ENCODE measurements at places on chromosomes 2 and 18.

GRCh38 chr2:69625078-69625795 lies 18.3 kb downstream of the AAK1 start:
- no peak for DNase-seq

DNA sequence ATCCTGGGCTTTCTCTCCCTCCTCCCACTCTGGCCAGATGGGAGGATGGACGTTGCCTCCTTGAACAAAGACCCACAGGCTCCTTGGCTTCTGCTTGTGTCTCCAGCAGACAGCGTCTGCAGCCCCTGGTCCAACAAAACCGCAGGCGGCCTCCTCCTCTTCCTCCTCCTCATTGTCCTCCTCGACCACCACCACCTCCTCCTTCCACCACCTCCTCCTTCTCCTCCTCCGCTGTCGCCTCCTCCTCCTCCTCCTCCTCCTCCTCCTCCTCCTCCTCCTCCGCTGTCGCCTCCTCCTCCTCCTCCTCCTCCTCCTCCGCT lies 45.7 kb upstream of the ALPP start:
- DNase-seq, result no peak

DNA sequence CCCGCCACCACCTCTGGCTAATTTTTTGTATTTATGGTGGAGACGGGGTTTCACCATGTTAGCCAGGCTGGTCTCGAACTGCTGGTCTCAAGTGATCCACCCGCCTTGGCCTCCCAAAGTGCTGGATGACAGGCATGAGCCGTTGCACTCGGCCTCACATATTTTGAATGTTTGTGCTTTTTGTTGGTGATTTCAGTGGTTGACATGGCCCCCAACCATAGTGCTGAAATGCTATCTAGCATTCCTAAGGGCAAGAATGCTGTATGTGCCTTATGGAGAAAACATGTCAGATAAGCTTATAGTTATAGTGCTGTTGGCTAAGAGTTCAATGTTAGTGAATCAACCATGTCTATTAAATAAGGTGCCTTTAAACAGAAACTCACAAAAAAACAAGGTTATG lies 8.9 kb downstream of the ZAP70 start:
- no peak for DNase-seq

GRCh38 chr2:9234680-9235146 lies 28.1 kb downstream of the ASAP2 start:
- DNase-seq, result no peak

- no peak for DNase-seq
Measured at GRCh38 chr18:28208268-28208667, 31.3 kb upstream of the CDH2 start.

DNA sequence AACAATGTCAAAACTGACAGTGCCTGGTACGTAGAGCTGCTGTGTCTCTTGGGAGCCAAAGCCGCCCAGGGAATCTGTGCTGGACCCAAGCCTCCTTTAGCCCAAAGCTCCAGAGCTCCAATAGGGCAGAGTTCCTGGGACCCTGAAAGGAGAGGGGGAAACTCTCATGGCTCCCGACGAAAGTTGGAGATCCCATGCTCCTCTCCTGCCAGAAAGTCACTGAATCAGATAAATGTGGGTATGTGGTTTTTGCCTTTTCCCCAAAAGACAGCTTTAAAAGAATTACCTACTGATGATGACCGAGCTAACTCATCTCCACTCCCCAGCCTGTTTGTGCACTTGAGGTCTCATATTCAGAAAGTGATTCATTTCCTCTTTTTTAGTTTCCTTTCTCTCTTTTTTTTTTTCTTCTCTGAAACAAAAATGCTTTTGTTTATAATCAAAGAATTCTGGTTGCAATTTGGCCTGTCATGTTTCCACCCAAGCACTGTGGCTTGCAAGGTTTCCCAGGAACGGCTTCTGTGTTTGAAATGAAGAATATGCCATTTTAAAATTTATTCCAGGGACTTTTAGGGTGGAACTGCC lies 14.1 kb upstream of the PMAIP1 start:
- no peak for DNase-seq

GRCh38 chr2:175168564-175168945 lies 552 bp upstream of the ATF2 start:
- no peak for DNase-seq

GRCh38 chr2:14189929-14190328 lies 442.6 kb upstream of the LRATD1 start:
- no peak for DNase-seq

DNA sequence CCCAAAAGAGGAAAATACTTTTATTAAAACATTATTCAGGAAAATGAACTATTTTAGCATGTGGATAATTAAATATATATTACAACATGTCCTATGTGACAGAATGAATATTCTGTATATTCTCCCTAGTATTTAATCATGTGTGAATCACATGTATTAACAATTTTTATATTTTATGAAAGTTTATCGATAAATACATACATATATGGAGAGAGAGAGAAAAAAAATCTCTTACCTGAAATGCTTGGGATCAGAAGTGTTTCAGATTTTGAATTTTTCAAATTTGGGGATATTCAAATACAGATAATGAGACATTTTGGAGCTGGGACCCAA lies 228.6 kb upstream of the RBBP8 start:
- no peak for DNase-seq

DNA sequence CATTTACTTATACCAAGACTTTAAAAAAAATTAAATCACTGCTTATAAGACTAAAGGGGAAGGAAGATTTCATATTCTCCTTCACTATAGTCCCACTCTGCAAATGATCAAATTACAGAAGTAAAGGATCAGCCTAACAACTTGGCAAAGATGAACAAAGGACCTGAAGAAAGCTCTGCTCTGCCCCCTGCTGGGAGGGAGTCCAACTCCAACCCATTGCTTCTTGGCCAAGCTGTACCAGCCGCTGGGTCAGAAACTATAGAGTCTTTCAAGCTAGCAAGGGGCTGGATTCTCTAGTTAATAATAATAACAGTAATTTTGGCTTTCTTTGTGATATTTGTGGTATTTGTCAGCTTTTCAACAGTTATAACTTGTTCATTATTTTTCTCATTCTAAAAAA lies 927.0 kb upstream of the CRIM1 start:
- no peak for DNase-seq

DNA sequence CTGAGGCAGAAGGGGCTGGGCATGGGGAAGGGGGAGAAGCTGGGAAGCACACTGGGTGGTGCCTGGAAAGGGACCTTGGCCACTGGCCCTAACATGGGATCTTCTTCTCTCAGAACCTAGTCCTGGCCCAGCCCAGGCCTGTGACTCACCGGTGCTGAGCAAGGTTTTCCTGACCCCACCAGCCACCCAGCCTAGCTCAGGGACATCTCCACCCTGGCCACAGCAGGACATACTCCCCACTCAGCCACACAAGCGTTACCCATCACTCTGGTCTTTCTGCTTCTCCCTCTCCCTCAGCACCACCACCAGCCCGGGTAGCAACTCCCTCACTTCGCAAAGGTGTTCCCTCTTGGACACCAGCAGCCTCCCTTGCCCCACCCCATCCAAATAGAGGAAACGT lies 22.8 kb downstream of the TNS1 start:
- DNase-seq, result no peak

GRCh38 chr2:120508567-120509041 lies 162.7 kb downstream of the INHBB start:
- DNase-seq, result no peak

- no peak for DNase-seq
Measured at GRCh38 chr2:48874282-48874681, 118.8 kb upstream of the LHCGR start.

GRCh38 chr2:237434866-237435311 lies 20.9 kb upstream of the COL6A3 start:
- no peak for DNase-seq

- no peak for DNase-seq
Measured at GRCh38 chr18:12409469-12409868, 1.7 kb downstream of the PRELID3A start.

DNA sequence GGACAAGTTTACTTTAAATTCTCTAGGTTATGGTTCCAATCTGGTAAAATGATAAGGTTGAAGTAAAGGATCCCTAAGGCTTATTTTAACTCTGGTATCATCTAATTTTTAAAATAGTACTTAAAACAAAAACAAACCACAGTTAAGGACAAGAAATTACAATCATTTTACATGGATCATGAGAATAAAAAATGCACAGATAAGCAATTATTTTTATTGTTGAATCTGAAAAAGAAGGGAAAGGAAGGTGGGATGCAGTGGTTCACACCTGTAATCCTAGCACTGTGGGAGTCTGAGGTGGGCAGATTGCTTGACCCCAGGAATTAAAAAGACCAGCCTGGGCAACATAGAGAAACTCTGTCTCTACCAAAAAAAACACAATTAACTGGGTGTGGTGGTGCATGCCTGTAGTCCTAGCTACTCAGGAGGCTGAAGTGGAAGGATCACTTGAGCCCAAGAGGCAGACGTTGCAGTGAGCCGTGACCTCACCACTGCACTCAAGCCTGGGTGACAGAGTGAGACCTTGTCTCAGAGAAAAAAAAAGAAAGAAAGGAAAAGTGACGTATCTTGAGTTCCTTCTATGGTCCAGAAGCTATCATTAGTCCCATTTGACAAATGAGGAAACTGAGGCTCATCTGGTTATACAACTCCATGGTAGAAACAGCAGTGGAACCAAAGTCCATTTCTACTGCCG lies 2.5 kb downstream of the TNFAIP6 start:
- no peak for DNase-seq

DNA sequence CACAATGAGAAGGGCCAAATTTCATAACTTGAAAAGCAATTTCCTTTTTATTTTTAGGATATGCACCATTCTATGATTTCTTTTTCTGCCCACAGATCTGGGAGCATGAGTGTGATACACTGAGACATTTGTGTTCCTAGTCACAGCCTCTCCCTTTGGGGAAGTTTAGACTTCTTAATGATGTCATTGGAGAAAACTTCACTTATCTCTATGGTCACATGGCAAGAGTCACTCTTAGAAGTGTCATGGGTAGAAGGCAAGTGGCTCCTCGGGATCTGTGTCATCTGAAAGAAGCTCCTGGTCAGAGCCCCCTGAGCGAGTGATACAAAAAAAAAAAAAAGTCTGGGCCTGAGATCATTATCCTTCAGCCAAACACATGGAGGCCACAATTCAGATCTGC lies 62.5 kb upstream of the LGALSL start:
- DNase-seq, result no peak

GRCh38 chr2:16140771-16141640 lies 200.7 kb downstream of the MYCN start:
- no peak for DNase-seq

- no peak for DNase-seq
Measured at GRCh38 chr2:159450180-159450579, 163.7 kb upstream of the WDSUB1 start.

- DNase-seq, result no peak
Measured at GRCh38 chr2:15325296-15325695, 235.8 kb downstream of the NBAS start.

- DNase-seq, result no peak
Measured at GRCh38 chr2:226123300-226123699, 676.3 kb downstream of the IRS1 start.

DNA sequence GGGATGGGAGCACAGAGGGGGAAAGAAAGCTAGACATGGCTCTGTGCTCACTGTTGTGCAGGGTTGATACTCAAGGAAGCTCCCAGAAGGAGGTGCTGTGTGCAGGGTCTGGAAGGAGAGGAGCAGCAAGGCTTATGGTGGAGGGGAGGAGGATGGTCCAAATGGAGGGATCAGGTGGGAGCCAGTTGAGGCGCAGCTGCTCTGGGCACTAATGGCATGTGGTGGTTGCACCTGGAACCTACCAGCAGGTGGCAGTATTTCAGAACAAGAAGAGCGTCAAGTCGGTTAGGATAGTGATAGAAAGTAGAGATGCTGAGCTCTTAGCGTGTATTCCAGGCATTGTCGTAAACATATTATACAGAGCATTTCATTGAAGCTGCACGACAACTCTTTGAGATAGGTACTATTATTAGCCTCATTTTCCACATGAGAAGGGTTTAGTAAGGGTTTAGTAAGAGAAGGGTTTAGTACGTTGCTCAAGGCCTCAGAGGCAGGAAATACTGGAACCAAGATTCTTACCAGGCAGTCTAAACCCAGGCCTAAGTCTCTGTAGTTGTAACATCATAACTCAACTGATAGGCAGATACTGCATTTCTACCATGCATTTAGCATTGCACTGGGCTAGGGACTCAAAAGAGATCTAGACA lies 223.7 kb downstream of the CYP26B1 start:
- DNase-seq, result peak; percentile 65

- DNase-seq, result no peak
Measured at GRCh38 chr18:37636831-37637477, 71.4 kb upstream of the CELF4 start.

DNA sequence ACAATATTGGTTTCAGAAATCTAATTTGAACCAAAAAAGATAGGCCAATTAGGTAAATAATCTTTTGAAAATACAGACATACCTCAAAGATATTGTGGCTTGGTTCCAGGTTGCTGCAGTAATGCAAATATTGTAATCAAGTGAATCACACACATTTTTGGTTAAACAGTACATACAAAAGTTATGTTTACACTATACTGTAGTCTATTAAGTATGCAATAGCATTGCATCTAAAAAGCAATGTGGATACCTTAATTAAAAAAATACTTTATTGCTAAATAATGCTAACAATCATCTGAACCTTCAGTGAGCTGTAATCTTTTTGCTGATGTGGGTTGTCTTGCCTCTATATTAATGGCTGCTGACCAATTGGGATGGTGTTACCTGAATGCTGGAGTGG lies 67.3 kb downstream of the KYNU start:
- DNase-seq, result no peak

GRCh38 chr2:20818820-20819219 lies 4.1 kb downstream of the LDAH start:
- peak; percentile 39 for DNase-seq

DNA sequence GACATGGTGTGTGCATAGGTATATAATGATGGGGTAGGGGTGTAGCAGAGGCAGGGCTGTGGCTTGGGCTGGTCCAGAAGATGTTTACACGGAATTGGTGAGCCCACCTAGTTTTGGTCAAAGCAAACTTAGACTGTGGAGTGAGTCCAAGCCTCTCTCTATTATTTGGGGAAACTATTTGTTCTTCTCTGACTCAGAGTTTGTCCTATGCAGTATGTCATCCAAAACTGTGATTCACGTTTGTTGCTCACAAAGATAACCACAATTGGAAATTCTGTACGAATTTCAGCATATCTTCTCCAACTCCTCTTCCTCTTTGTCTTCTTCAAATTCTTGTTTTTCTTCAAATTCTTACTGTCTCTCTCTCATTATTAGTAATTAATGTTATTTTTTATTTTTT lies 292.9 kb downstream of the XIRP2 start:
- no peak for DNase-seq

DNA sequence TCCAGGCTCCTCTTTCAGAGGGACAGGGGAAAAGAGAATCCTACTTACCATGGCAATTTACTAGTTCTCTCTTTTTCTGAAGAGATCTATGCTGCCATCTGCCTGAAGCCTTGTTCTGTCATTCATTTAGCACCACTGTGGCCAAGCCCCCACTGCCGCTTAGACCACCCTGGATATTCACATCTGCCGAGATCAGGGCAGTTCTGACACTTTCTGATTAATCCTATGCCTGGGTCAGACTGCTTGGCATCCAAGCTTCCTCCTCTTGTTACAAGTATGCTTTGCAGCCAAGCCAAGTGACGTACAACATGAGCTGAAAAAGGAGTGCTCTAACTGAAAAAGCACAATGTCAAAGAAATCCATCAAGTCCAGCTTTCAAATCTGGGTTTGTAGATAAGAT lies 332.6 kb downstream of the SUCLG1 start:
- no peak for DNase-seq

GRCh38 chr2:167331636-167332232 lies 443.5 kb downstream of the XIRP2 start:
- DNase-seq, result no peak
